ENCODE measurements at places on chromosomes 5 and 9.

DNA sequence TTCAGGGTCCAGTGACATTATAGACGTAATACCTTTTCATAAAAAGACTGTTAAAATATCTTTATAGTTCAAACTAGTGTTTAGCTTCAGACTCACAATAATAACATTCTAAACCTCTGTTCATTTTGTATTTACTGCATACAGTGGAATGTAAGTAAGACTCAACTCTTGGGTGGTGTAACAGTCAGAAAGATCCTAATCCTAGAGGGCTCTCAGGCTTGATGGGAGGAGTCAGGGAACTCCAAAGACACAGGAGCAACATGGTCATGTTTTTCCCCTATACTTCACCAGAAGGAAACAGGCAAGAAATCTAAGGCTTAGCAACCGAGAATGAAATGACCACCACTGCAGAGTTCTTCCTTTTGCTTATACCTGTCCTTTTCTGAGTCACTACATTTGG, 82.6 kb downstream of the MRPS27 start:
- no peak for DNase-seq

- DNase-seq, result no peak
Observed at GRCh38 chr5:114658194-114658593, 296.3 kb downstream of the KCNN2 start.

DNA sequence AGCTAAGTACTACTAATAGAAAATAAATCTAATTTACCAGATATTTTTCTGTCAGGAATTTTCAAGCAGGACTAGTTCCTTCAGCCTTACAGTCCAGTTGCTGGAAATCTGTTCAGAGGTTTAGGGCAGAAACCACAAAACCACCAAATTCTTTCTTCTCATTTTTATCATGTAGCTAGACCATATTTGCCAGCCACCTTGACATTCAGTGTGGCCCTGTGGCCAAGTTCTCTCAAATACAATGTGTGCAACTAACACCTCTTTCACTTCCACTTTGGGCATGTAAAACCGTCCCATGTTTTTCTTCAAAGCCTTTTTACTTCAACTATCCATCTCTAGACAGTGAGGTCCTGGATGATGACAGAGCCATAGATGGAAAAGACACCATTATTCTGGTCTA, 1133.2 kb upstream of the CDH18 start:
- DNase-seq, result no peak

DNA sequence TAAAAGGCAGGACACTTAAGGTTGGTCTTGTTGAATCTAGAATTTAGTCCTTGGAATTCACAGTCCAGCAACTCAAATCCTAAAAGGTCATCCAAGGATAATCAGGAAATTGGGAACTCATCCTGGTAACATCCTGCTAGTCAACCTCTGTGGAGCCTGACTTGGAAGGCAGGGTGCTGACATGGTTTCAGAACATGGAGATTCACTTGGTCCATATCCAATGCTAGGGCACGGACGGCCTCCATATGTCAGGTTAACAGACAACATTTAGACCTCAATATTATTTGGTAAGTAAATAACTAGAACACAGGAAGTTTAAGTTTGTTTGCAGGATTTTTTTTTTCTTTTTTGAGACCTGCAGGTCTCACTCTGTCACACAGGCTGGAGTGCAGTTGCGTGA, 783 bp upstream of the DNAH5 start:
- DNase-seq, result no peak

DNA sequence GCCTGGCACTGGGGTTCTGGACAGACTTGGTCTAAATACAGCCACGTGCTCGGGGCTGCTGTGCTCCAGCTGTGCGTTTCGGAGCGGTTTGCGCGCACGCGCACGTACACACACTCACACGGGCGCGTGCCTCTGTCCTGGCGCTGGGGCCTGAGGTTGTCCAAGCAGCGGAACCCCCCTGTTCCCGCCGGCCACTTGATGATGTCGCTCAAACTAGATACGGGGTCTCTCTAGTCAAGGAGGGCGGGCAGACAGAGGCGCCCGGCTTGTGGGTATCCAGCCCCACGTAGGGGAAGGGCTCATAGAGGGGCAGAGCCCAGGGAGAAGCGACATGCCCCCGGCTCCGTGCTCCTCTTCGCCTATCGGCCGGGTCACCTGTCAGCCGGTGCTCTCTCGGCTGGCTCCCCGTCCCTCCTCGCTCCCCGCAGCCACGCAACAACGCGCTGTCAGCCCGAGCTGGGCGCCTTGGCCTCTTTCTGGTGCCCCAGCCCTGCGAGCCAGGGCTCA, 8.9 kb downstream of the NR2F1-AS1 start:
- no peak for DNase-seq

DNA sequence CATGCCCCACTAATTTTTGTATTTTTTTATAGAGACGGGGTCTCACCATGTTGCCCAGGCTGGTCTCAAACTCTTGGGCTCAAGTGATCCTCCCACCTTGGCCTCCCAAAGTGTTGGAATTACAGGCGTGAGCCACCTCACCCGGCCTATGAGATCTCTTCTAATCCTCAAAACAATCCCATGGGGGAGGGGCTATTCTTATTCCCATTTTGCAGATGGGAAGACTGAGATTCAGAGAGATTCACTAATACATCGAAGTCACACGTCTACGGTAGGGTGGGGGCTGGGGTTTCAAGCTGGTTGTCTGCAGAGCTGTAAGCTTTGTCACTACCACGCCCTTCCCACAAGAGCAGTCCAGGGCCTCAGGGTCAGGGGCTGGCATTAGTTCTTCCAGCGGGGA, 14.0 kb upstream of the NTNG2 start:
- DNase-seq, result no peak

DNA sequence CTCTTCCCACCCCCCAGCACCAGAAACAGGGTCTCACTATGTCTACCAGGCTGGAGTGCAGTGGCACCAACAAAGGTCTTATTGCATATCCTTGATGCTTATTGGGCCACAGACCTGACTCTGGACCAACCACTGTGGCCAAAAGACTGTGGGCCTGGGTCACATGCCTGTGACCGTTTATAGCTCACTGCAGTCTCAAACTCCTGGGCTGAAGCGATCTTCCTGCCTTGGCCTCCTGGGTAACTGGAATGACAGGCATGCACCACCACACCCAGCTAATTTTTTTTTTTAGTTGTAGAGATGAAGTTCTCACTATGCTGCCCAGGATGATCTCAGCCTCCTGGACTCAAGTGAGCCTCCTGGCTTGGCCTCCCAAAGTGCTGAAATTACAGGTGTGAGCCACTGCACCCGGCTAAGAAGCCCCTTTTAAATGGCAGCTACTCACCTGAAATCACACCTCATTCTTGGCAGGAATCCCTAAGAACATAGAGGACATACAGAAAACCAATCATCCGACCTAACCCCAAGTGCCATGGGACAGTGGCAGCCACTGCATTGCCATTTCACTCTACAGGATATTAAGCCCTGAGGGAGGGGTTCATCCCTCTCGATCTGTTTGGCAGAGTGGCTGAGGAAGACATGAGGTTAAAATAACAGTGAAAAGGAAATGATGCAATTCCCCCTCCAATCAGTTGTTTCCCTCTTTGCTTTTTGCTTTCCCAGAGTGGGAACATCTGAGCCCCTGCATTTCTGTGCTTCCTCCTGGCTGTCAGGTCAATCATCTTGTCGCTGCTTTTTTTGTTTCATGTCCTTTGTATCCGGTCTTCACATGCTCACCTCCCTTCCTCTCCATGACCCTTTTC, 74.6 kb downstream of the LRRC70 start:
- DNase-seq, result no peak

DNA sequence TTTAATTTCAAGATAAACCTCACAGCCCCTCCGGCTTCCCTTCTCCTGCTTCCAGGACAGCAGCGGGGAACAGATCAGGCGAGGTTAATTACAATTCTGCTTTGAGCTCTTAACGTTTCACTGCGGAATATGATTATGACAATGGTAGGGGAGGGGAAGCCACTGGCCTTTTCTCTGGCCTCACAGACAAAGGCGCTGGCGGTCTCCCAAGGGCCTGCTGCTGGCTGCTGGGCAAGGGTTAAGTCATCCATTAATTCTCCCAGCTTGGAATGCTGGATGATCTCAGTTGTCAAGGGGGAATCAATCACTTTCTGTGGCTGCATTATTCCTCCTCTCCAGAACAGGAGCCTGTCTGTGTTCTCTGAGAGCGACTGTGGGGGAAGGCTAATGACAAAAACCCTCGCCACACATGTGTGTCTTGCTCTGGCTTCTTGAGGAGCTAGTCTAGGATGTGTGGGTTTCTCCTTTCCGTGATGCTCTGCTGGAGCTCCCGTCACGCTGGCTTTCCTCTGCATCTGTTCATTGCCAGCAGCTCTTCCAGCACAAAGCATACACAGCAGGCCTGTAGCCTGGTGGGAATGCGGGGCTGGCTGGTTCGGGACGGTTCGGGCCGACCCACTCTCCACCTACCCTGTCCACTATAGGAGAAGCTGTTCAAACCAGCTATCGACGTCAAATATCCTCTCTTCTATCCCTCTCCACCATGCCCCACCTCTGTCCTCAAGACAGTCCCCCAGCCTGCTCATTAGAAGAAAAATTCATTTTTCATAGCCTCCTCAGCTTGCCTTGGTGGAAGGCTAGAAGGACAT, 82.8 kb downstream of the DCP2 start:
- DNase-seq, result no peak

Measured in NCI-H187 treated with DMSO at 0.1 percent for 48 hours (cell line).